ENCODE measurements at places on chromosomes 5 and 9.

DNA sequence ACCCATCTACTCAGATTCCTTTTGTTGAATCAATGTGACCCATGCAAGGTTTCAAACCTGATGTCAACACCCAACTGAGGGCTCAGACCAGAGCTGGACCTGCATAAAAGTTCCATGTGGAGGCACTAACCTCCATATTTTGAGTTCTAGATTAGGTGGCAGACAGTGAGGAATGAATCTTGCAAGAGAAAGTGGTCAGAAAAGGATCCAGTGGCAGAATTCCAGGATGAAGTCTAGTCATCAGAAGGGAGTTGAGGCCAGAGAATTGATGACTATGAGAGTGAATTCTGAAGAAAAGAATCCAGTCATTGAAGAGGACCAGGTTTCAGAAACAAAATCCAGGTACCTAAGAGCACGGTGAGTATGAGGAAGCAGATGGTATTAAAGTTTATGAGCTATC lies 205.1 kb upstream of the RGMB start:
- DNase-seq = no peak

DNA sequence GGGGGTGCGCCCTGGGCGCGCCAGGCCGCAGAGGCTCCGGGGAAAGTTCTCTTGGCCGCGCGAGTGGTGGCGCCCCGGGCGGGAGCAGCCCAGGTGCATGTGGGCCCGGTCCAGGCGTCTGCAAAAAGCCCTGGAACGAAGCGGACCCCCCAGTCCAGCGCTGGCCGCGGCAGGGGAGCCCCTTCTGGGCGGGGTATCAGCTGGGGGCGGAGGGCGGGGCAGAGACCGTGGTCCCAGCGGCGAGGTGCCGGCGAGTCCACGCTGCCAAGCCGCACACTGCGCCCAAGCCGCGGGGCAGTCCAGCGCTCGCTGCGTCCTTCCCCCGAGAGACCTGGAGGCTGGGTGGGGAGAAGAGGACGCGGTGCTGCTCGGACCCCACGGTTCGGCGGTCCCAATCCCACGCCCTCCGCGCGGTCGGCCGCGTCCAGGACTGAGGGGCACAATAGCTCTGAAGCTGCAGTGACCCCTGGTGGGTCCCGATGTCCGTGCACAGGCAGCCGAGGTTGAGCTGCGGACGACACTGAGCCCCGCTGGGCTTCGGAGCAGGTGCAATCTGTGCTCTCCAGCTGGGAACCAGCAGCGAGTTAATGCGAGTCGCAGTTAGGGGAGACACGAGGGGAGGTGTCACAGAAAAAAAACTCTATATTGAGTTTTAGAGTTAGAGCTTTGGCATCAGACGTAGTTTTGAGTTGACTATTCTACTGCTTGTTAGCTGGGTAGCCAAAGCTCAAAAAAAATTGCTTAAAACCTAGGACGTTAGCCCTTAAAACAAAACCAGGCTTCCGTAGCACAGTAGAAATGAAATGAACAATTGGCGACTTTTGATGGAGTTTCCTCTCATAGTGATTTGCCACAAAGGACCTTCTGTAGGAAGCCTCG lies 1.1 kb upstream of the EPB41L4A start:
- peak; percentile 15 for DNase-seq

DNA sequence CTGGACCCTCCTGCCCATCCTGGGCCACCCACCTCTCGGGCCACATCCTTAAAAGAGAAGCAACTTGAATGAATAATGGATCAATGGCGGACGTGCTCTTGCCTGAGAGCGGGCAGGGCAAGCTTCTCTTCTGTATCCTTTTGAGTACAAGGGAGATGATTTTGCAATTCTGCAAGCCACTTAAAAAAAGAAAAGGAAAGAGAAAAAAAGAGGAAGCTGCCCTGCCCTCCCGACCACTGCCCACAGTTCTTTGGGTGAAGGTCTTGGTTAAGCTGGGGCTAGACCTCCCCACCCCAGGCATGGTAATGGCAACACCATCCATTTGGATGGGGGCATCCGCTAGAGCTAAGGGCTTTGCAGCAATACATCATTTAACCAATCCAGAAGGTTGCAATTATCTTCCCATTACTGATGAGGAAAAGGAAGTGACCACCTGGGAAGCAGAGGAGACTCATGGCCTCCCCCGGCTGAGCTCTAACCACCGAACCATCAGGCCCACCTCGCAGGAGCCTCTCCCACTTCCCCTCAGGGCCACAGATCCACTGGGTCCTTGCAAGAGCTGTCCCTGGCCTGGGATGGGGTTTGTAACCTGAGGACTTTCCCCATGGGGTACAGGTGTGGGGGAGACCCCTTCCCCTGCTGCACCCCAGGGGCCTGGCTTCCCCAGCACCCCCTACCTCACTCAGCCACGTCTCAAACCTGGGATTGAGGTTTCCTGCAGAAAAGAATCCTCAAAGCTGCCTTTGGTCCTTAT lies 27.8 kb upstream of the LAMC3 start:
- DNase-seq = no peak

DNA sequence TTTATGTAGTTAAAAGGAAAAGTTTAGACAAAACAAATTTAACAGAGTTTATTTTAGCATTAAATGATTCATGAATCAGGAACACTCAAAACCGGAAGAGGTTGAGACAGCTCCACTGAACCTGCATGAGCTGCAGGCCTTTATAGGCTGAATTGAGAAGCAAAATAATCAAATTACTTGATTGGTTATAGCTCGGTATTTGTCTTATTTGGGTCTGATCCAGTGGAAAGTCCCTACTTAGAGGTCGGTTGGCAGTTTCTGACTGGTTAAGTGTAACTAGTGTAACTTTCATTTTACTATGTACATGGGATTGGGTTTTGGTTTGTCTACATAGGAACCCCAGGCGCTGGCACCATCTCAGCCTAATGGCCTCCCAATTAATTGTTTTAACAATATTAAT lies 74.1 kb upstream of the PIK3R1 start:
- no peak for DNase-seq

GRCh38 chr9:89042984-89043383 lies 51.7 kb downstream of the S1PR3 start:
- DNase-seq = no peak

DNA sequence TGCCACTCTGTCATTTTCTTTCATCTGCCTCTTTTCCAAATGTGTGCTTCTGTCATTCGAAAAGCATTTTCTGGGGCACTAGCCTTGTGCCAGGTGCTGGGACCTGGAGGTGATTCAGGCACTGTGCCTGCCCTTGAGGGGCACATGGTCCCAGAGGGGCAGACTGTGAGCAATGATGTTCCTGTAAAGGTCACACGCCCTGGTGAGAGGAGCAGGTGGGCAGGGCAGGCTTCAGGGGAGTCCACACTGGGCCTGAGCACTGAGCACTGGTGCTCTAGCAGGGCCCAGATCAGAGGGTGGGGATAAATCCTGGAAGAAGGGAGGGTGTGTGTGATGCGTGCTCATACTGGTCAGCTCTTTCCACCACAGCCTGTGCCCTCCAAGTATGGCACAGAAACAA lies 77.8 kb downstream of the COL15A1 start:
- DNase-seq = no peak

DNA sequence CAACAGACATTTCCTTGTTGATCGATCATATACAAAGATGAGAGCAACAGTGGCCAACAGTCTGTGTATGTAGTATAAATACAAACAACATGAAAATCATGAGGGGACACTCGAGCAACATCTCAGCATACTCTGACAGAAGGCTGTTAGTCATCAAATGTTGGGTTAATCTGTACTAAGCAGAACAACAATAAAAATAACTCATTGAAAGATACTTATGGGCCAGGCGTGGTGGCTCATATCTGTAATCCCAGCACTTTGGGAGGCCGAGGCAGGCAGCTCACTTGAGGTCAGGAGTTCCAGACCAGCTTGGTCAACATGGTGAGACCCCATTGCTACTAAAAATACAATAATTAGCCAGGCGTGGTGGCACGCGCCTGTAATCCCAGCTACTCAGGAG lies 67.3 kb downstream of the SCAI start:
- no peak for DNase-seq

DNA sequence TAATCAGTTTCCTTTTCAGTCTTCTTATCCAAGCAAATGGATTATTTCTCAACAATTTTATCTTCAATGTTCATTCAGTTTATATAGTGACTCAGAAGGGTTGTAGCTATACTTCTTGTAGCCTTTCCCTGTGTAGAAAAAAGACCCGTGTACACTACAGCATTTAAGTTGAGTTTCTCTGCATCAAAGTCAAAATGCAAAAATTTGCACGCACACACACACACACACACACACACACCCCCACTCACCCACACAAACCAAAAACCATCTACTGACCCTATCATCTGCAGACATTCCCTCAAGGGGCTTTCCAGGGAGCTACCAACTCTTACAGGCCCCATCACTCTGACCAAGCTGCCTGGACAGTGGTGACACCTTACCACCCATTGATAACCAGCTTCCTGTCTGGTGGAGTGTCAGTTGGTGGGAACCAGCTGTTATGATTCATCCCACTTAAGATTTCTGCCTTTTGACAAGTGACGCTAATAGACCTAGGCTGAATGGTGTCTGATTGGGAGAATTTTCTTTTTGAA lies 12.2 kb upstream of the ELL2 start:
- DNase-seq = no peak

GRCh38 chr9:89577363-89577762 lies 27.4 kb upstream of the GADD45G start:
- no peak for DNase-seq

DNA sequence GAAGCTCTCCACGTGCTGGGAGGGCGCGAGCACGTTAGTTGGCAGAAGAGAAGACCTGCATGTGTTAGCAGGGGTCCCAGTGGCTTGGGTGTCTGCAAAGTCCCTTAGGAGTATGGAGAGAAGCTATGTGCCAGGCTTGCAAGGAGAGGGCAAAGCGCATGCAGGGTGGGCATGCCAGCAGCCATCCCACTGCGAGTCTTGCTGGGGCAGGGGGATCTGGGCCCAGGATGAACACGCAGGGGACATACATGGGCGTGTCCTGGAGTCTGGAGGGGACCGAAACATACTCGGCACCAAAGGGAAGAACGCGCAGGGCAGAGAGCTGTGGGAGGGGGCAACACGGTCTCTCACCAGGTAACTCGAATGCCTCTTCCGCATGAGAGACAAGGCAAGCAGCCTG lies 43.6 kb upstream of the IPPK start:
- DNase-seq = no peak

DNA sequence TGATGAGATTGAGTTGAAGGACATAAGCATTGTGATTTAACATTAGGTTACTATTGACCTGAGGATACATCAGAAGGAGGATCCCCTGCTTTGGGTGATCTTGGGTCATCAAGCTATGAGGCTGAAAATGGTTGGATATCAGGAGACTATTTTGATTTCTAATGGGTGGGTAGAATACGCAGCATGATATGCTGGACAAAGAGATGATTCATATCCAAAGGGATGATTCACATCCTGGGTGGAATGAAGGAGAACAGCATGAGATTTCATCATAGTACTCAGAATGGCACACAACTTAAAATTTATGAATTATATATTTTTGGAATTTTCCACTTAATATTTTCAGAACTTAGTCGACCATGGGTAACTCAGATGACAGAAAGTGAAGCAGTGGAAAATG lies 1759.5 kb upstream of the C9orf72 start:
- DNase-seq = no peak

- no peak for DNase-seq
Measured at GRCh38 chr9:73042155-73042554, 89.3 kb upstream of the ALDH1A1 start.

- no peak for DNase-seq
Measured at GRCh38 chr5:17428176-17428800, 69.7 kb upstream of the TAF11L2 start.

DNA sequence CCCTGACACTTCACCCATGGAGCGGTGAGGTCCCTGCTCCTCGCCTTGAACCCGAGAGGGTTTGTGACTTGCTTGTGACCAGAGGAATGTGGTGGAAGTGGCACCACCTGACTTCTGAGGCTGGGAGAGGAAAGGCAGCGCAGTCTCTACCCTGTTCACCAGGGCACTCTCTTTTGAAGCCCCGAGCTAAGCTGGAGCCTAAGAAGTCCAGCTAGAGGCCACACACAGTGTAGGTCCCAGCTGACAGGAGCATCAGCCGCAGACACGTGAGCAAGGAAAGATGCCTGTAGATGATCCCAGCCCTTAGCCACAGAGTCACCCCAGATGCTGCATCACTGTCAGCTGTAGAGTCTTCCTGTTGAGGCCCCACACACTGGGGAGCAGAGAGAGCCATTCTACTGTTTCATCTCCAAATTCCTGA lies 1.7 kb upstream of the ANGPTL2 start:
- no peak for DNase-seq

GRCh38 chr5:149452665-149453617 lies 73.8 kb upstream of the IL17B start:
- no peak for DNase-seq

- DNase-seq = no peak
Measured at GRCh38 chr9:75601280-75601679, 289.2 kb upstream of the PCSK5 start.

DNA sequence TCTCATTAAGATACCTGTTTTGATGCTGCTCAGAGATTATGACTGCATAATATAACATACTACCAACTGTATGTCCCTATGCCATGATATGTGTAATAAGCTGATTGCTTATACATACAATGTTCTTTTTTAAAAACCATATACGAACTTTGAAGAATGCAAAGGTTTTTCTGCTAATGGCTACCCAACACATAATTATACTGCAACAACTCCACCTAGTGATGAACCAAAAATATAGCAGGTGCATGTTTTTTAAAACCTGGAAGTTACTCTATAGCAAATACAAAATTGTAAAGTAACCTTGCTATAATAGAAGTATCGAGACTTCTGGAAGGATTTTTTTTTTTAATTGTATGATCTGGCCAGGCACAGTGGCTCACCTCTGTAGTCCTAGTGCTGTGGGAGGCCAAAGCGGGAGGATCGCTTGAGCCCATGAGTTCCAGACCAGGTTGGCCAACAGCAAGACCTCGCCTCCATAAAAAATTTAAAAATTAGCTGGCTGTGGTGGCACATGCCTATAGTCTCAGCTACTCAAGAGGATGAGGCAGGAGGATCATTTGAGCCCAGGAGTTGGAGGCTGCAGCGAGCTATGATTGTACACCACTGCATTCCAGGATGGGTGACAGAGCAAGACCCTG lies 49.1 kb downstream of the HOMER1 start:
- no peak for DNase-seq

DNA sequence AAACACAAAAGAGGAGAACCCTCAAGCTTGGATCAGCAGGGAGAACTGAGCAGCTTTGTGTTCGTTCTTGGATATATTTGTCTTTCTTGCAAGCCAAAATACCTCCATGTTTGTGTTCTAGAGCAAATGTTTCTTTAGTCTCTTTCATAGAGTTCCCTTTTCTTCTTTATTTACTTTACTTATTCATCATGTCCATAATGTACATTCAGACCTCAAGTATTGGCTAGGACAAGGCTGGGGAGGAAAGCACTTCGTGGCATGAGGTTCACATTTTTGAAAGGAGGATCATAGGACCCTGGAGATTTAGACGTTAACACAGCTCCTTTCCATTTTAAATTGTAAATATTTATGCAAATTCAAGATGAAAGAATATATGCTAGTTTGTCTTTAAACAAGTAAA lies 590.2 kb upstream of the MEF2C start:
- DNase-seq = no peak

DNA sequence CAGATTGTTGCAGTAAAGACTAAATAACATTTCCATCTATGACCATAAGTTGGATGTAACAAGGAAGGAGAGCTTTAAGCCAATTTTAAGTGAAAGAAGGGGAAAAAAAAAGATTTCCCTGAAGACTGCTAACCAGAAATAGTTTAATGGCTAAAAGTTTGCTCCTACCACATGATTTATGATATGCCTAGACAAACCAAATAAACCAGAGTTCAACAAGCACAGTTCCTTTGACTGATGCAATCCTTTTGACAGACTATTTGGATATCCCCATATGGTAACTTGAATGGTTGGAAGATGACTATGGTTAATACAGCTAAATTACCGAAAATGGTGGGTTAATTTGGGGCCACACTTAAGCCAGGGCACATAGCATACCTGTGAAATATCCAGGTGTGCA lies 338.5 kb downstream of the CETN3 start:
- DNase-seq = no peak
